ENCODE measurements at places on chromosomes 3 and 15. TPM values are rescaled to one million over a fixed set of nuclear protein-coding genes. Genes with fewer than 3 reads are reported as not detected.

- peak; percentile 33 for ATAC-seq
Observed at GRCh38 chr3:138188013-138188730, 1.1 kb downstream of the ARMC8 start.

DNA sequence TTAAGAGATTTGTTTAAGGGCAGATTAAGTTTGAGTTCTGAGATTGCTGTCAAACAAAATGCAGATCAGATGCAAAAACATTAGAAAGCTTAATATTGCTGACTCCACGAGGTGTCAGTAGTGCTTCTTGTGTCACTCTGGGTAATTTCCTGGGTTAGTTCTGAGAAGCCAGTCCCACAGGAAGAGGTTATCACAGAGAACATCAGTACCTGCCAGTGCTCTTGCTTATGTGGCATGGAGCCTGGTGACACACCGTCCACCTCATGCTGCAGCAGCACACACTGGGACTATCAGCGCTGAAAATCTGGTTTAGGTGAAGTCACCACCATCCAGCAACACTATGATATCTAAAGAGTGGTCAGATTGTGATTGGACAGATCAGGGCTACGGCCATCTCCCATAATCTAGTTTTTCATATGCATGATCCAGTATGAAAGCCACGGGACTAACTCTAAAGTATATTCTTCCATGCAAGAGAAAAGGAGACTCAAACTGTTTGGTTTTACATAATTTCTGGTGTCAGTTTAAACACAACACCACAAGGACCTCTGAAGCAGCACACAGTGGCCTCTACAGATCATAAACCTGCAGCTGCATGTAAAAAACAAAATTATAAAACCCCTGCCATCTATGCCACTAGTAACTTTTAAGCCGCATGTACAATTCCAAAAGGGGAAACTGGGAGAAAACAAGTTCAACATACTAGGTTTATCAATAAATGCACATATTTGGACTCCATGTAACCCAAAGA is 36.1 kb upstream of the MYO5C start:
- ATAC-seq = peak; percentile 92

- no peak for ATAC-seq
Observed at GRCh38 chr3:183396662-183397391, 31.6 kb downstream of the MCF2L2 start.

GRCh38 chr3:68912376-68912775 is 20.0 kb downstream of the TAFA4 start:
- ATAC-seq = no peak

DNA sequence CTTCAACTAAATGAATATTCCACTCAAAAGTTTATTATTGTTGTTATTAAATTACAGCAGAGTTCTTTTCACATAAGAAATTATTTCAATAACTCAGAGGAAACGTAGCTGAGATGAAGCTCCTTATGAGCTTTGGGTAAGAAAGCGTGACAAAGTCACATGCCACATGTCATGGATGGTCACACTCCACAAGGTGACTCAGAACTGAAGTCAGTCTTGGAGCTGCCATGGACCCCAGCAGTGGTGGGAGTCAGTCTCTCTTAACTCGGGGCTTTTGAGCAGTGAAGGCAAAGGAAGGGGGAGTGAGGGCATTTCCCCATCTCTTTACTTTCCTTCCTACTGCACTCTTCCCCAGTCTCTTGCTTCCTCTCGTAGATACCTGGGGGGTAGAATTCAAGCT is 87.5 kb upstream of the FAM3D start:
- no peak for ATAC-seq

DNA sequence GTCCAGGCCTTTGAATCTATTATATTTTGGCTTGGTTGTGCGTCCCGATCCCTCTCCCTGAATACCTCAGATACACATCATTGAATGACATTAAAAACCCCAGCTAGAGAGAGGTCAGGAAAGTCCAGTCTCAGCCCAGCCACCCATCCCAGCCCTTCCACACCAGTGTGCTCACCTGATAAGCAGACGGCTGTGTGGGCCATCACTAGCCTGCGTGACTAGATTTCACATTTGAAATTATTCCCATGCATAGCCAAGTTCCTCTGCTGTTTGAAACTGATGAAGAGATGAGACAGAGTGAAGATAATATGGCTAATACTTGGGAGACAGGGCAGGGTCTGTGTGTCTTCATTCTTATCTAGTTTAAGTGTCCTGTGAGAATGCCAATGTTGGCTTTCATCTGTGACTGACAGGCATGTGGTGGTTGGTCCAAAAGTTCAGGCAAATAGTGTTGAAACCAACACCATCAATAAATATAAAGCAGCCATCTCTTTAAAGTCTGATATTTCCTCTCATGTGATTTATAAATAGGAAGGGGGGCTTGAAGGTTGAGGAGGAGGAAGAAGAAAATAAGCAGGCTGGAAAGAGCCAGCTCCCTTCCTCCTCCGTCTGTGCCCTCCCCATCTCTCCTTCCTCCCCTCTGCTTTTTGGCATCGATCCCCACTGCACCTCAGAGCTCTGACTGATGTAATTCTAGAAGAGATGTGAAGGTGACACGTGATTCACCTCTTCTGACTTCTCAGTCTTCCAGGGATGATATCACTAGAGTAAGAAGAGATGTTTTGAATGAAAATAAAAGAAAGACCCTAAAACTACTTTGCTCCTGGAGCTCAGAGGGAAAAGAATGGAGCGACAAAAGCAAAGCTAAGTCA is 5.1 kb downstream of the FAM43A start:
- ATAC-seq = no peak

- ATAC-seq = no peak
Observed at GRCh38 chr3:192915304-192915703, 2.4 kb downstream of the MB21D2 start.

GRCh38 chr15:46848704-46849103 is 868.6 kb upstream of the SEMA6D start:
- peak; percentile 10 for ATAC-seq

DNA sequence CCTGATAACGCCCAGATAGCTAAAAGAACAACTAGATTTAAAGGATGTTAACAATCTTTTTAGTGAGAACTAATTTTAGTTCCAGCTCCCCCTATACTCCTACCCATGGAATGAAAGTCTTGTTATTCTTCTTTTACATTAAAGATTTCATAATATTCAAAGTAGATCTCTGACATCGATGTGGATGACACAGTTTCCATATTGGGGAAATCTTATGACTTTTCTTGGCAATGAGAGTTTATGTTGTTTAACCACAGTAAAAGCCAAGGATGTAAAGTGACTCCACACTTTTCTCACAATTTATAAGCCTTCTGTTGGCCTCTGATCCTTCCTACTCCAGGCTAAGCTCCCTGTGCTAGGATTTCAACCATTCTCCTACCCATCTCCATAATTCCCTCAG is 332.6 kb upstream of the KCNMB2 start:
- ATAC-seq = no peak

GRCh38 chr3:73060302-73060723 is 1.1 kb upstream of the EBLN2 start:
- ATAC-seq = no peak

DNA sequence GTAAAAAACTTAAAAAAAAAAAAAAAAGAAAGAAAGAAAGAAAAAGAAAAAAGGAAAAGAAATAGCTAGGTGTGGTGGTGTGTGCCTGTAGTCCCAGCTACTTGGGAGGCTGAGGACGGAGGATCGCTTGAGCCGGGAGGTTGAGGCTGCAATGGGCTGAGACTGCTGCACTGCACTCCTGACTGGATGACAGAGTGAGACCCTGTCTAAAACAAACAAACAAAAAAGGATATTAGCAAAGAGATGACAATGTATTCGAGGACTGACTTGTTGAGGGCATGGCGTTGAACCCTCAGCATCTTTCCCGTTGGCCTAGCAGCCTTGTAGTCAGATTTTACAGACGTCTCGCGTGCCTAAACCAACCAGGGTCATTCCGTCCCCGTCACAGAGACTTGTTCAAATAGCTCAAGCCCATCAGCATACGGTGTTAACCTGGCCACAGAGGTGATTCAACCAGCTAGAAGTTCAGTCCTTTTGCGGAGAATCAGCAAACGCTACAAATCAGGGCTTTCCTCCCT is 528 bp upstream of the NIT2 start:
- no peak for ATAC-seq

DNA sequence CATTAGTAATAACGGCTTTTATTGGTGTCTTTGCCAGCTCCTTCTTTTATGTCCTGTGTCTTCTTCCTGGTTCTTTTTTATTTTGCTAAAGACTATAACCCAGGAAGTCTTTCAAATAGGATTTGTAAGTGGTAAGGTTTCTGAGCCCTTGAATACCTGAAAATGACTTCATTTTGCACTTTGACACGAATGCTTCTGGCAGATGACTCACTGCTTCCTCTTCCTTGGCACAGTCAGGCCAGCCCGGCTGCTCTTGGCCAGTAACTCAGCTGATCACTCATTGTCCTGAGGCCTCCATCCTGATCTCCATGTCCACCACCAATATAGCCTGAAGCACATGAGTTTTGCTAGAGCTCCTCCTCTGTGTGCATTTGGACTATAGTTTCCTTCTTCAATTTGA is 48.7 kb upstream of the NR2E3 start:
- ATAC-seq = peak; percentile 92

- ATAC-seq = no peak
Observed at GRCh38 chr3:160130071-160130470, 95.2 kb upstream of the C3orf80 start.

- ATAC-seq = no peak
Observed at GRCh38 chr3:46907960-46908293, 30.4 kb downstream of the PTH1R start.

GRCh38 chr3:15319575-15319974 is 12.8 kb downstream of the SH3BP5 start:
- peak; percentile 13 for ATAC-seq

The NR1I2 gene
- not detected for total RNA-seq

The GABRB3 gene
- 0.52 TPM for total RNA-seq

The MESP1 gene
- total RNA-seq = 0.44 TPM

The CYP8B1 gene
- not detected for total RNA-seq

The CYP11A1 gene
- 3.2 TPM for total RNA-seq

The TATDN2 gene
- 16.9 TPM for total RNA-seq

The PFN2 gene
- total RNA-seq = 51.0 TPM

The PDCD10 gene
- total RNA-seq = 49.4 TPM
